ENCODE measurements at places on chromosomes 3 and 15.

DNA sequence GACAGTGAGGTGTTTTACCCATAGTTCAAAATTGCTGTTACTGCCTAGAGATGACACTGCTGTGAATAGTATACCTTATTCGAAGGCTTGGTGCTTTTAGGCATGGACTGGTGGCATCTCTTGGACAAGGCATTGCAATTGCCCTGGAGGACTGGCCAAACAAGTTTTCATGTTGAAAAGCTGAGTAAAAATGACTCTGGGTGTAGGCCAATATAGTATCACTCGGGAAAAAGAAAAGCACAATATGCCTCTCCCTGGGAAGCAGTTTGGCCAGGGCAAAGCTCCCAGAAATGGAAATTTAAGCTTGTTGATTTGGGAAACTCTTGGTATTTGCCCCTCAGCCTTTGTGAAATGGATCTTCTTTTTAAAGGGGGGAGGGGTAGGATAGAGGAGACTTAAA, 54.8 kb downstream of the ZNF609 start:
- no peak for DNase-seq

GRCh38 chr3:135106445-135106844, 311.4 kb downstream of the EPHB1 start:
- DNase-seq: no peak

DNA sequence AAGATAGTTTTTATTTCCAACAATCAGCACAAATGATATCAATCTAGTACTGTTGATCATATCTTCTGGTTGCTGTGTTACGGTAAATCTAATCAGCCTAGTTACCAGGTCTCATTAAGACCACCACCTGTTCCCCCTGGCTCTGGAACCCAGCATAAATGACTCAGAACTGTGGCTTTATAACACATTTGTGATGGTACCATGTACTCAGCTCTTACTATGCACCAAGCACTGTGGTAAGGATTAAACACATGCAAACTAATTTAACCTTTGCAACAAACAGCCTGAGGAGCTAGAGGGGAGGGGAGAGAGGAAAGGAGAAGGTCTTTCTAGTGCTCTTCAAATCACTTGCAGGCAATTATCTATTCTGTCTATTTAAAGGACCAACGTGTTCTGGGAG, 173.9 kb upstream of the LMCD1 start:
- DNase-seq: no peak

GRCh38 chr15:88834211-88834812, 31.1 kb downstream of the ACAN start:
- peak; percentile 23 for DNase-seq

DNA sequence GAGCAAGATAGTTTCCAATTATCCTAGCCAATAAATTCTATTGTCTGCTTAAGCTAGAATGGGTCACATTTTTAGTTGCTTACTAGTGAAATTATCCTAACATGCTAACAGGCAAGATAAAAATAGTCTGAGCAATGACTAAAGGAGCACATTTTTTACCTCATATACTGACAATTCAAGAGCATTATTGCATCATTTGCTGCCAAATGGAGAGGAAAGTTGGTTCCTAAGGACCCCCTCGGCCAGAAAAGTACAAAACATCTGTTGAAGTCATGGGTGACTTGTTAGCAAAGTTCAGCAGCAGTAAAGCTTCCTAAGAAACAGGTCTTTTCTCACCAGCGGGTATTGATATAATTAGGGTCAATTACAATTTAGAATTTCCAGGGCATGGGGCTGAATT, 1001.0 kb downstream of the FHIT start:
- no peak for DNase-seq

DNA sequence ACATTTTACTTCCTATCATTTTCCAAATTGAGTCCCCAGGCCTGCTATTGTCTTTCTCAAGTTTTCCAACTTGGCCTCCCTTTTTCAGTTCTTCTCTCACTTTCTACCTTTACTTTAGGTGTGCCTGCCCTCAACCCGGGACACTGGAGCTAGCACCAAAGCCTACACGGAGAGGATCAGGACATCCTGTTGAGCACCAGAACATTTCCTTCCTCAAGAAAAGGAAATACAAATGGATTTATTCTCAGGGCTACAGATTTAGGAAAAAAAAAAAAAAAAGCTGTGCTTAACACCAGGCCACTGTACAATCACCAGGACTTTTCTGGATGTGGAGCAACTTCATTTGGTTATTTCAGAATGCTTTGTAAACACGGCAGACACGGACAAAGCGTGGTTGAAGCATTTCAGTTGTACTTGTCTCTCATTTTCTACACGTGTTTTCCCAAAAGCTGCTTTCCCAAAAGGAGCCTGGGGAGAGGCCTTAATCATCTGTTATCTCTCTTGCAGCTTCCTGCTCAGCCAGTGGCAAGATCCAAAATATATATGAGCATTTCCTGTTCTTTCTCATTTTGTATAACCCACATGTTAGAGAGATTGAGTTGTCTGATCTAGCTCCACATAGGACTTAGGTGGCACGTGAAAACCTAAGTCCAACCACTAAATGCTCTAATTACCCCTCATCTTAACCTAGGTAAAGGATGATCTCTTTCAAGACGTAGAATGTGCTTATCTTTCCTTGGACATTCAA, 15.5 kb upstream of the ATP1B3 start:
- DNase-seq: no peak

DNA sequence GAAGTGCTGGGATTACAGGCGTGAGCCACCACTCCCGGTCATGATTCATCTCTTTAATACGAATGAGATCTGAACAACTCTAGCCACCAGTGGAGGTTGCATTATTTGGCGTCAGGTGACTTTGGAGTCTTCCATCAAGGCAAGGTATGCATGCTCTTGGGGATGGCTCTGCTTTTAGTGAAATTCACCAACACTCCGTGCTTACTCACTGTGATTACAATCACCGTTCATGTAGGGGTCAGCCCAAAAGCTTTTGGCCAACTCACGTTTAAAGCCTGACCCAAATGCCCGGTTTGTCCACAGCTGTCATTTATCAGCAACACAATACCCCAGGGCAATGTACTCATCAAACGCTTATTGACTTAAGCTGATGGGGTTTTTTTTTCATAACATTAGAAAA, 155.4 kb downstream of the PDZRN3 start:
- no peak for DNase-seq

DNA sequence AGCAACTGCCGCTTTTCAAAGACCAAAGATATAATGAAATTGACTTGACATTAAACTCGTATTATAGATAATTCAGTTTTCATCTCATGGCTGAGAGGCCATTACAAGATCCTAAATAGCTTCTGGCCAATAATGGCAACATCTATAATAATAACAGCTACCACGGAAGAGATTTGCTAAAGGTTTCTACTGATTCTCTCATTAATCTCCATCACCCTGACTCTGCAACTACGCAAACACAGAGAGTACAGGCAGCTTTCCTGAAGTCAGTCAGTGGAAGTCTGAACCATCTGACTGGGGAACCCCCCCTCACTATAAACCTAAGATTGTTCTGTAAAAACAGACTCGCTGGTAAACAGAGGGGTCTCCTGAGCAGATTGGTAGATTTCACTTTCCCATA, 257.1 kb downstream of the MAGI1 start:
- DNase-seq: no peak

DNA sequence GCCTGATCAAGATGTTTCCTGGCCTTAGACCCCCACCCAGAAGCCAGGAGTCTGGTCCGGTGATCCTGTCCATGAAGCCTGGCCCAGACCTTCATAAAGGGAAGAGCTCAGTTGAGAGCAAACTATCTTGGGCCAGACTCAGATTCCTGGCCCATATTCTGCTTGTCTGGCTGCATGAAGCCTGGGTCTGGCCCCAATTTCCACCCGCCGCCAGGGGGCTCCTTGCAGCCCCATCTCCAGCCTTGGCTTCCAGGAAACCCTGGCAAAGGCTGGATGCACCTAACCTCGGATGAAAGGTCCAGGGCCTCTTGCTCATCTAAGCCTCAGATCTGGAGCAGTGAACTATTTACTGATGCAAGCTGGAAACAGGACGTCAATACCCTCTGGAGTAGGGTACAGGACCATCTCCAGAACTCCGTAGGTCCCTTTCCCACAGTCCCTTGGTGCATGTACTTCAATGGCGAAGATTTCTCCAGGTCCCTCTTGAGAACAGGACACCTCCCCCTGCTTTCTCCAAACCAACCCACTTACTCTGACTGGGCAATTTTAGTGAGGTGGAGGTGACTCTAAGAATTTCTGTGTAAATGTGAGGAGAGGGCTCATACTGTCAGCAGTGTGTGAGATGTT, 5.6 kb downstream of the FOXL2 start:
- DNase-seq: no peak

- no peak for DNase-seq
Observed at GRCh38 chr3:9917820-9918219, 922 bp downstream of the IL17RC start.

DNA sequence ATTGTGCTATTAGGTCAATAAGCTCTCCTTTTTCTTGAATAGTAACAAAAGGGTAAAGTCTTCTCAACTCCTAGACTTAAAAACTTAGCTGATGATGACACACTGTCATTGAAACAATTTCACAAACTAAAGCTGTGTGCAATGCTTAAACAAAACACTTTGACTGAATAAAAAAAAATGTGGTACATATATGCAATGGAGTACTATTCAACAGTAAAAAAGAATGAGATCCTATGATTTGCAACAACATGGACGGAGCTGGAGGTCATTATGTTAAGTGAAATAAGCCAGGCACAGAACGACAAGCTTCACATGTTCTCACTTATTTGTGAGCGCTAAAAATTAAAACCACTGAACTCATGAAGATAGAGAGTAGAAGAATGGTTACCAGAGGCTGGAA, 231.9 kb upstream of the UBE2E1 start:
- DNase-seq: no peak

DNA sequence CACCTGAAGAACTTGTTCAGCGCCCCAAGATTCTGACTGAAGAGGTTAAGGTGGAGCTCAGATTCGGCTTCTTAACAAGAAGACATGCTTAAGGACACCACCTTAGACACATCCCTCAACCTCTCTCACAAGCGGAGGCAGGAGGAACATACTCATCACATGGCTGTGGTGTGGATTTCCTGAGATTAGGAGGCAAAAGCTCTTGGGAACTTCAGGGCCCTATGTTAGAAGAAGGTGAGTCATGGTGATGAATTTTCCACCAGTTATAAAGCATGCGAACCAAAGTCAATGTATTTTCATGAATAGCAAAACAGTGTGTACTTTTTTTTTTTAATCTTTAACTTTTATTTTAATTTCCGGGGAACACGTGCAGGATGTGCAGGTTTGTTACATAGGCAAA, 212.2 kb upstream of the SUCLG2 start:
- no peak for DNase-seq

- DNase-seq: no peak
Observed at GRCh38 chr3:4355401-4356219, 52.4 kb downstream of the SETMAR start.

GRCh38 chr3:120338517-120338916, 10.6 kb downstream of the LRRC58 start:
- DNase-seq: no peak

DNA sequence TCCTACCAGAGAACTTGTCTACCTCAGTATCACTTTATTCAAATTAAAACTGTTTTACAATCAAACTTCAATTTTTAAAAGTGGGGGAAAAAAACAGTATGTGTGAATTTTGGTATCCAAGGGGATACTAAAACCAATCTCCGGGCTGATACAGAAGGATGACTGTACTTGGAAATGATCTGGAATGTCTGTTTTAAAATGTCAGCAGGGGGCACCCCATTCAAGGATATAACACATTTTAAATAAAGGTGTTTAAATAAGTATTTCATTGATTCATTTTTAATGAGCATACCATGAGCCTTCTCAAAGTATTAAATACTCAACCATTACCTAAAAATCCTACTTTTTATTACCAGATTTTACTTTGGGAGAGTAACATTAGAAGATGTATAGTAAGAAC, 67.9 kb downstream of the ULK4 start:
- no peak for DNase-seq

DNA sequence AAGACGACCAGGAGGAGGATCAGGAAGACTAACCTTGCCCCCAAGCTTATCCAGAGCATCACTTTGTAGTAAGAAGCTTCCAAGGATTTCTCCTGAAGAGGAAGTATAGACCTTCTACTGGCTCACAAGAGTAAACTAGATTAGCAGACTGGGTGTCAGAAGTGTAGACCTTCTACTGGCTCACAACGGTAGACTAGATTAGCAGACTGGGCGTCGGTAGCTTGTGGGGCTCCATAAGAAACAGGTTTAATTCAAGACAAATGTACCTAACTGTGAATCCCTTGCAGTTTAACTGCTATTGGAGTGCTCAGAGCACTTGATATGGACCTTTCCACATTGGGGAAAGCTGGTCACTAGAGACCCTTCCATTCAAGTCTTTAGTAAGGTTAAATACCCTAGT, 12.9 kb downstream of the FBXO40 start:
- DNase-seq: no peak

DNA sequence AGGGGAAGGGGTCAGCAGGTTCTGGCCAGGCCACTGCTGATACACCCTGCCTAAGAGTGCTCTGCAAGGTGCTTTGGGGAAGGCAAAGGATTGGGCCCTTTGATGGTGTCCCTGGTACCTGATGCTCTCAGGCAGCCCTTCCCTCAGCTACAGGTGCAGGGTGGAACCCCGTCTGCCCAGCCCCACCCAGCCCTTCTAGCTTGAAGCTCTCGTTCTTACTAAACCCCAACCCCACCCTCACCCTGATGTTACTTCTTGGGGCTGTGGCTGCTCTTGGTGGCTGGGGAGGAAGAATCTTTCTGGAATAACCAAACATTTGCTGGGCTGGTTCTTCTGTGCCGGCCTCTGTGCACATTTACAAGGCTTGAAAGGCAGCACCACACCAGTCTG, 6.4 kb downstream of the GNAI2 start:
- DNase-seq: no peak

DNA sequence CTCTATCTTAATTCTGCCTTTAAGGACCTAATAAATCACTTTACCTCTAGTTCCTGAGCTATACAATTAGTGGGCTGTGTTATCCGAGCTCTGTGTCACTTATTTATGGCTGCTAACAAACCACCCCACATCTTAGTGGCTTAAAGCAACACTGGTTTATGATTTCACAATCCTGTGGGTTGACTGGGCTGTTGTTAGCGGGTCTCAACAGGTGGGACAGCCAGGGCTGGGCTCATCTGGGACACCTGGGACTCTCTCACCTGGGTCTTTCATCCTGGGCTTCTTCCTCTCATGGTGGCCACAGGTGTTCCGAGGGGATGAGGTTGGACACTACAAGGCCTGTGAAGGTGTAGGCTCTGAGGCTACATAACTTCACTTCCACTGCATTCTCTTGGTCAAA, 35.8 kb upstream of the CHST2 start:
- DNase-seq: no peak

DNA sequence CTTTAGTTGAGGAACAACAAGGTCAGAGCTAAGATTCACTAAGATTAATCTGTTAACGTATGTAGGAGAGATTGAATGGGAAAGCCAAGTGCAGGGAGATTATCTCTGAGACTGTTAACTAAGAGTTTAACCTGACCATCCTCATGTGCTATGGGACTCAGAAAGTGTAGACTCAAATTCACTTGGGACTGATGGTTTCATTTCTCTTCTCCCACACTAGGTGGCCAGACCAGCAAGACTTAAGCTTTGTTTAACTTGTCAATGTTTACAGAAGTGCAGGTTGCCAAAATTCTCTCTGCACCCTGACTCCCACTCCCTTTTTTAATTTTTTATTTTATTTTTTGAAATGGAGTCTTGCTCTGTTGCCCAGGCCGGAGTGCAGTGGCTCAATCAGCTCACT, 6.3 kb upstream of the HEXA start:
- DNase-seq: no peak

GRCh38 chr3:193564012-193564411, 9.3 kb upstream of the ATP13A4 start:
- DNase-seq: no peak

- DNase-seq: no peak
Observed at GRCh38 chr3:40187945-40188344, 121.6 kb upstream of the EIF1B start.
